ENCODE measurements at places on chromosomes 7 and 10.

- no peak for DNase-seq
Observed at GRCh38 chr10:110615057-110615747, 28.9 kb upstream of the RBM20 start.

DNA sequence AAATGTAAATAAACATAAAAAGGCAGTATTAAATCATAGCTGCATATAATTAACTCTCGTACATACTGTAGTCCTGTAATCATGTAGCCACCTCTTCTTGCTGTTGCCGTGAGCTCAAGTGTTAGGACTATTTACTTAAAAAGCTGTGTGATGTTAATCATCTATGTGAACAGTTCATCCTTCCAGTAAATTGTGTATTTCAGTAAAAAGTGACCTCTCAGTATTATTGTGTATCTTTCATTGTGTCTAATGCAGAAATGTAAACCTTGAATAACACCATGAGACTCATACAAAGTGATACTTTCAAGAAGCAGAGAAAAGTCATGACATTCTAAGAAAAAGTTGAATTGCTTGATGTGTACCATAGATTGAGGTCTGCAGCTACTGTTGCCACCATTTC, 38.0 kb downstream of the ADD3 start:
- DNase-seq: no peak

- no peak for DNase-seq
Observed at GRCh38 chr10:687583-688311, 1.7 kb downstream of the DIP2C start.

DNA sequence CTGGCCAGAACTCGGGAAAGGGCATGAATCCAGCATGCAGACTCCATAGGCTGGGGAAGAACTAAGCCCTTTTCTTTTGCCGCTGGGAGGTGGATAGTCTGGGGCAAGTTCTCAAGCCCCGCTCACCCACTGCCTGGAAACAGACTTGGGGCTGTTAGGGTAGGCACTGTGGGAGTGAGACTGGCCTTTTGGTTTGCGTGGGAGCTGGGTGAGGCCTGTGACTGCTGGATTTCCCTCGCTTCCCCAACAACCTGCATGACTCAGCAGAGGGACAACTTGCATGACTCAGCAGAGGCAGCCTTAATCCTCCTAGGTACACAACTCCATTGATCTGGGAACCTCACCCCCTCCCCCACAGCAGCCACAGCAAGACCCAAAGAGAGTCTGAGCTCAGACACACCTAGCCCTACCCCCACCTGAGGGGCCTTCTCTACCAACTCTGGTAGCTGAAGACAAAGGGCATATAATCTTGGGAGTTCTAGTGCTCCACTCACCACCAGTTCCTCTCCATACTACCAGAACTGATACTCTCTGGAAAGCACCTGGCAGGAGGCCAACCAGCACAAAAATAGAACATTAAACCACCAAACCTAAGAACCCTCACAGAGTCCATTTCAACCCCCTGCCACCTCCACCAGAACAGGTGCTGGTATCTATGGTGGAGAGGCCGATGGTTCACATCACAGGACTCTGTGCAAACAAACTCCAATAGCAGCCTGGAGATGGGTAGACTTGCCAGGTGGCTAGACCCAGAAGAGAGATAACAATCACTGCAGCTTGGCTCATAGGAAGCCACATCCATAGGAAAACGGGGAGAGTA, 81.4 kb upstream of the LAMB4 start:
- no peak for DNase-seq

- no peak for DNase-seq
Observed at GRCh38 chr7:25579778-25580075, 351.4 kb upstream of the NPVF start.
